ENCODE measurements at places on chromosomes 16 and 17.

GRCh38 chr16:85451641-85452363 lies 161.3 kb upstream of the GSE1 start:
- DNase-seq, result no peak

DNA sequence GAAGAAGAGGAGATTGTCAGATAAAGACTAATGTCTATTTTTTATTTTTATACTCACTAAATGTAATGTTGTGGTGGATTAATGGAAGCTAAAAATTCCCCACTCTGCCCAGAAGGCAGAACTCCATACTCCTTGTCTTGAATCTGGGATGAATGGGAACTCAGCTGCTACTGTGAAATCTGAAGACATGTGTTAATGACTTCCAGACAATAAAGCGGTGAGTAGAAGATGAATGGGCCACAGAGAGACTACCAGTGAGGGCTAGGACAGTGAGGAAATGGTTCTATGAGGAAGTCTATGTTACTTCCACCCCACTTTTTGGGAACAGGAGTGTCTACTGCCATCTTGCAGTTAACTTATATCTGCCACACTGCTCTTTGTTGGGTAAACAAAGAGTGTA lies 726.9 kb downstream of the CDH8 start:
- no peak for DNase-seq

DNA sequence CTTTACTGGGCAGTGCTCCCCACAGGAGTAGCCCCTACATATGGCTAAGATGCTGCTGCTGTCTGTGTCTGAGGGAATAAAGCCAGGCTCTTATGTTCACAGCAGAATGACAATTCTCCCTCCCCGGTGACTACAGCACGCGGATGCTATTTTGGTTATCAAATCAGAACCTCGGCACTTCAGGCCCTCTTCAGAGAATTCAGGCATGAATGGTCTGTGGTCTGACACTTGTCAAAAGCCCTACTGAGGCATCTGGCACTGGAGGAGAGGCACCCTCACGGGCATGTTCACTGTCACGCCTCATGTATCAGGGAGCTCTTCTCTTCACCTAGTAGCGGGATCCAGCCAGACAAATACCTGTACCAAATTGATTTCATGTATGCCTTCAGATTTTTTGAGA lies 30.4 kb downstream of the KIAA0513 start:
- DNase-seq, result no peak

GRCh38 chr17:54864636-54865356 lies 35.9 kb upstream of the TOM1L1 start:
- DNase-seq, result no peak

- no peak for DNase-seq
These were observed 95.2 kb downstream of the CCDC182 start for GRCh38 chr17:57649731-57650484.

DNA sequence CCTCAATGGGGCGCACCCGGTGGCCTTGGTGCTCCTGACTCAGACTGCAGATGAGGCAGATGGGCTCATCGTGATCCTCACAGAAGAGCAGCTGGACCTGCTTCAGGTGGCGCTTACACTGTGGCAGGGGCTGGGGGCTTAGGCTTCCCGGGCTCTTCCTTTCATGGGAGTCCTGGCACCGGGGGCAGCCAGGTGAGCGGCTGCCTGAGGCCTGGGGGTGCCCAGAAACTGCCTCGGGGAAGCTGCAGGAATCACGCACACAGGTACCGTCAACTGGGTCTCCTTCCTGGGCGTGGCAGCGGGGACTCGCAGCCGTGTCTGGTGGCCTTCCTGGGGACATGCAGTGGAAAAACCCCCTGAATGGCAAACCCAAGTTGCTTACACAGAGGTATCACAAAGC lies 7.0 kb downstream of the MEFV start:
- DNase-seq, result no peak
